SK-MEL-5 (cell line): ENCODE measurements at places on chromosomes 13 and 19. TPM values are rescaled to one million over a fixed set of nuclear protein-coding genes. Genes with fewer than 3 reads are reported as not detected.

- DNase-seq, result peak; percentile 18
These were observed 9.9 kb downstream of the CEACAM4 start for GRCh38 chr19:41616792-41617621.

GRCh38 chr13:36745436-36745835 is 71.6 kb downstream of the SERTM1 start:
- no peak for DNase-seq

DNA sequence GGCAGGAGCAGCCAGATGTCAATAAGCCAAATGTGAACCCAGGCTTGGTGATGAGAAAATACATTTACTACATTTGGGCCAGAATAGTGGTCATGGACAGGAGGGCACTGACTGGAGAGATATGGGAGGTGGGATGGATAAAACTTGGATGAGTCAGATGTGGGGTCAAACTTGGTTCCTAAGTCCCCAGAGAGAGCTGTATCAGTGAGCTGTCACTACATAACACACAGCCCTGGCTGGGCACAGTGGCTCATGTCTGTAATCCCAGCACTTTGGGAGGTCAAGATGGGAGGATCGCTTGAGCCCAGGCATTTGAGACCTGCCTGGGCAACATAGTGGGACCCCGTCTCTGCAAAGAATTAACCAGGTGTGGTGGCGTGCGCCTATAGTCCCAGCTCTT is 51.6 kb upstream of the EHD2 start:
- no peak for DNase-seq

The ZNF850 gene
- total RNA-seq, result 2.9 and 3.5 TPM in 2 replicates

- DNase-seq, result no peak
These were observed at the start of gene KLK5 for GRCh38 chr19:50952910-50953309. TSS of gene KLK5 (minus strand) at chr19:50953038. CDS start at chr19:50952657, 381 bp downstream.

The OLFM2 gene
- 10.6 and 14.6 TPM in 2 replicates for total RNA-seq

DNA sequence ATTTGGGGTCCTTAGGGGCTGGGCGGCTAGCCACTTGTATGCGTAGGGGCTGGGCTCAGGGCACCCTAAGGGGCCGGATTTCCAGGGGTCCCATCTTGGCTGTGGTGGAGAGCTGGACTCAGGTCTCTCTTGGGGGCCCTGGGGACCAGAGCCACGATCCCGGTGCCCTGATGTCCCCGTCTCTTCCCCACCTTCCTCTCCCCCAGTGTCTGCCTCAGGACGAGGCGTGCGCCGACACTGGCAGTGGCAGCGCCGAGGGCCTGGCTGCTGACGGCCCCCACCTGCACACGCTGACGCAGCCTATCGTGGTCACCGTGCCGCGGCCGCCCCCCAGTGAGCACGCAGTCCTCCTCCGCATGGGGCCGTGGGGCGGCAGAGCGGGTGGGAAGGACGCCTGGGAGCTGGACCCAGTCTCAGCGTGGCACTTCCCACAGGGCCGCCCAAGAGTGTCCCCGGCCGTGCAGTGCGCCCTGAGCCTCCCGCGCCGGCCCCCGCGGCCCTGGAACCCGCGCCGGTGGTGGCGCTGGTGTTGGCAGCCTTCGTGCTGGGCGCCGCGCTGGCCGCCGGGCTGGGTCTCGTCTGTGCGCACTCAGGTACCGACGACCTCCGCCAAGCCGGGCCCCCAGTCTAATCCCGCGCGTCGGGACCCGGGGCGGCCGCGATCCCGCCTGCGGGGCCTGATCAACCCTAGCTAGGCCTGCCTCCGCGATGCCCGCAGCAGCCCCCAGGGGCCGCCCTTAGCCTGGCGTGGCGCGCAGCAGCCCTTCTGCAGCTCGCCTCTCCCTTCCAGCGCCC is 2.7 kb upstream of the SNAPC2 start:
- no peak for DNase-seq
